AG04449 (cell line): ENCODE measurements at places on chromosomes 16 and 17.

- no peak for DNase-seq
Observed at GRCh38 chr16:14121142-14121541, 50.0 kb downstream of the MRTFB start.

DNA sequence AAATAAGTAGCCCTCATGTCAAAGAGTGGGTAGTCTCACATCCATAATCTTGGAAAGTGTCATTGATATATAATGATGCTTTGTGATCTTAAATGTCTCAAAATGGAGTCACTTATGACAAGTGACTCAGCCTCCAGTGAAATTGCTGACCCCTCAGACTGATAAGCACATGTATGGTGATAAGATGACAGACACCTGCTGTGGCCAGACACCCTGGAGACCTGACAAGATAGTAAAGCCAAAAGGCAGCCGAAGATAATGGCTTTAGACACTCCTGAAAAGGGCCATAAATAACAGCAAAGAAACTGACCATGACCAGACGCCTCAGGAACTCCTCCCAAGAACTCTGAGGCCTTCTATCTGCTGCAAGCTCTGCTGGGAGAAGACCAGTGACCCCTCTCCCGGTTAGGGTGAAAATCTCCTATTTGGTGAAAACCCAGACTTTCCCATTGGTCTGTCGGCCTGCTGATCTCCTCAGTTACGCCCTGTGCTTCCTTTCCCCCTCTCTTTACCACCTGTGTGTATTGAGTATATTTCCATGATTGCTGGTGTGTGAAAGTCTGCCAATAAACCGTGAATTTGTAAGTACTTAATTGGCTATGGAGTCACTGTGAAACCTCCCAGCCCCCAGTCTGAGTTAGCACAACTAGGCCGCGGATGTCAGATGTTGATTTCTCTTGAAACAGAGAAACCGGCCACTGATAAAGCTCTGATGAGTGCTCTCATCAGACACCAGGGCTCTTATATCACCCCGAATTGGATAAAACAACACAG, 226.7 kb upstream of the MYOCD start:
- DNase-seq = no peak

GRCh38 chr17:35141681-35142466, at the start of gene NLE1:
Gene NLE1 (minus strand): TSS chr17:35142303. CDS start chr17:35142275, 28 bp downstream.
- DNase-seq = no peak

DNA sequence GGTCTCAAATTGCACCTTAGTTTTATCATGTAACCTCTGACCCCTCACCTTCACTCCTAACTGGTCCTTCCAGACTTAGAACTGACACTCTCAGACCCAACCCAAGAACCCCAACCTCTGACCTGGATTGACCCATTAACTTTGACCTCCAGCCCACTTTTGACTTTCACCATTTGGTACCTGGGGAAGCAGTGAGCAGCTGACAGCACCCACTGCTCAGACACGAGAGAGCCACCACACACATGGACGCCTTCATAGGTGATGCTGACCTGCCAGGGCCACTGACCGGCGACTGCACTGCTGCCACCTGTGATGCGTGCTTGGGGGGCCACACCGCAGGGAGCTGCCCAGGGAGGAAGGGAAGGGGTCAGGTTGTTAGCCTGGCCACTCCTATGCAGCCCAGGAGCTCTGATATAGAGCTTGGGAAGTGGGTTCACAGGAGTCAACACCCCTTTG, 2.5 kb downstream of the PRSS8 start:
- DNase-seq = no peak

GRCh38 chr16:56988161-56988947, 1.0 kb upstream of the NLRC5 start:
- no peak for DNase-seq

- DNase-seq = no peak
Observed at GRCh38 chr16:74999219-74999608, 390 bp downstream of the ZNRF1 start.

DNA sequence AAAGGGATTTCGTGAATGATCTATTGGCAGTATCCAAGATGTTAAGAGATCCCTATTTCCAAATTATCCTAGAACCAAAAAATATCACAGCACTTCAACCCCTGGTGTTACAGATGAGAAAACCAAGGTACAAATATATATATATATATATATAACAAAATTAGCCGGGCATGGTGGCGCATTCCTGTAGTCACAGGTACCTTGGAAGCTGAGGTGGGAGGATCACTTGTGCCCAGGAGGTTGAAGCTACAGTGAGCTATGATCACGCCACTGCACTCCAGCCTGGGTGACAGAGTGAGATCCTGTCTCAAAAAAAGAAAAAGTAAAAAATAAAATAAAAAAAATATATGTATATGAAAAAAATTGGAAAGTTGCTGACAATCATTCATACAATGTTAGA, 637 bp upstream of the CLN3 start:
- DNase-seq = no peak

DNA sequence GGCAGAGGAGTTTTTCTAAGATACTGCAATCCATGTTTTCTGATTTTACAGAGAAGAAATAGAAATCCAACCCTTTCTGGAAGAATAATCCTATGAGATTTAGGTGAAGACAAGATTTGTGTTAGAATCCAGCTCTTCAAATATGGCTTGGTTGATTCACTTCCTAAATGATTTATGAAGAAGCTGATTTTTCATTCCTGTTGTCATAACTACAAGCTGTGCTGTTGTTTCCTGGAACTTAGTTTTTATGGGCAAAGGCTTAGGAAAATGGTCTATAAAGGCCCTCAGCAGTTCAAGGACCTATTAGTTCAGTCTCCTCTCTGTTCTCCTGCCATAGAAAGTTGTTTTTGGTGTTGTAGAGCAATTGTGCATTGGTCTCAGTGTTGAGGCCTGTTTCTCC, 174.2 kb upstream of the FAM20A start:
- no peak for DNase-seq

GRCh38 chr16:21285314-21285713, 7.2 kb upstream of the CRYM start:
- no peak for DNase-seq
